NCI-H187 (cell line): ENCODE measurements at places on chromosomes 6 and 20.

GRCh38 chr6:105593056-105593690 lies 190.3 kb upstream of the PREP start:
- no peak for DNase-seq

GRCh38 chr6:43878823-43879495 lies 108.9 kb downstream of the VEGFA start:
- DNase-seq, result no peak

DNA sequence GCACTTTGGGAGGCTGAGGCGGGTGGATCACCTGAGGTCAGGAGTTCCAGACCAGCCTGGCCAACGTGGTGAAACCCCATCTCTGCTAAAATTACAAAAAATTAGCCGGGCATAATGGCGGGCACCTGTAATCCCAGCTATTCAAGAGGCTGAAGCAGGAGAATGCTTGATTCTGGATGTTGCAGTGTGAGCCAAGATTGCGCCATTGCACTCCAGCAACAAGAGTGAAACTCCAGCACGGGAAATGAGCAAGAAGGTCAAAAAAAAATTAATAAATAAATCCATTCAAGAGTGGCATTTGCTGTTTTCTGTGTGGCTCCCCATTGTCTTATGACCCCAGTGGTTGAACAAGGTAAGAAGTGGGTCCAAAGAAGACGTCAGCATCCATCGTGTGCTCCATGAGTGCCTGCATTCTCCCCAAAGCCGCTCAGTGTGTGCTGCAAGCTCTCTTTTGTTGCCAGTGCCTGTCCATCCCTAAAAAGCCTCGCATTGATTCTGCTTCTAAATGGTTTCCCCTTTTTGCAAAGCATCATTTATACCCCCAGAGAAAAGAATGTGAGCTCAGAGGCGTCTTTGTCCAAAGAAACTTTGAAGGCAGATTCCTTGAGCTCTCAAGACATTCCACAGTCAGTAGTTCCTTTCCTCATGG lies 38.8 kb upstream of the MAP3K4 start:
- no peak for DNase-seq

DNA sequence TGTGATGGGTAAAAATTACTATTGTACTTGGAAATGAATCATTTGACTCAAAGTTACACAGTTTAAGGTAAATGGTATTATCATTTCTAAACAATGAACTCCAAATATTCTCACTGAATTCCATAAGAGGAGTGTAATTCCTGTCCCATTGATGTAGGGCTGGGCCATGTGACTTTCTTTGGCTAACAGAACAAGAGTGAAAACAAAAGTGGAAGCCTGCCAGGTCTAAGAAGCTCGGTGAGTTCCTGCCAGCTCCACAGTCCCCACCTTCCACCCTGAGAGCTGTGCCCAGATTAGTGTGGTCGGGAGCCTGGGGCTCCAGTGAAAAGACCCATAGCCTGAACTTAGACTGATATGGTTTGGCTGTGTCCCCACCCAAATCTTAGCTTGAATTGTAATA lies 24.6 kb downstream of the TBXT start:
- no peak for DNase-seq

- no peak for DNase-seq
These were observed 243.7 kb downstream of the MYLK4 start for GRCh38 chr6:2507016-2507415.

GRCh38 chr20:33917831-33918525 lies 75.7 kb upstream of the RALY start:
- DNase-seq, result no peak
